Thoracic aorta (tissue), 2 donors: ENCODE measurements at places on chromosomes 5 and 9. TPM values are rescaled to one million over a fixed set of nuclear protein-coding genes. Genes with fewer than 3 reads are reported as not detected.

- no peak for DNase-seq
Observed at GRCh38 chr9:72958485-72959281, 5.8 kb upstream of the ALDH1A1 start.

The SLC30A5 gene
- total RNA-seq = 42.8 TPM

The ZNF658 gene
- total RNA-seq = 4.0 TPM

The IFNA5 gene
- total RNA-seq = 2.5 TPM

The KIF27 gene
- total RNA-seq = 4.3 TPM

DNA sequence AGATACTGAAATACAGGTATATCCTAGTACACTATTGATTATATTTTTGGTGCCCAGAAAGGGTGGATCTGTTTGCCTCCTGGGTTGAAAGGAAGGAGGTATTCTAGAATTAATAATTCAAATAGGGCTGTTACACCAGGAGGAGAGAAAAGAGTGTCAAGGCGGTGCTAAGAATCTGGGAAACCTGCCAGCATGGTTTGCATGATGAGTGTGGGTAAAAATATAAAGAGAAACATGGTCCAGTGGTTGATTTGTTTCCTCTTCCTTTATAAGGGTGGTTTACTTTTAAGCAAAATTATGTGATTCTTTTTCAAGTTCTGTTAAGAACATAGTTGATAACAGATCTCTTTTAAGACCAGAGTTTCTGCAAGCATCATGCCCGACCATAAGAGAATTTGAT is 69.4 kb upstream of the NFIB start:
- DNase-seq = no peak

DNA sequence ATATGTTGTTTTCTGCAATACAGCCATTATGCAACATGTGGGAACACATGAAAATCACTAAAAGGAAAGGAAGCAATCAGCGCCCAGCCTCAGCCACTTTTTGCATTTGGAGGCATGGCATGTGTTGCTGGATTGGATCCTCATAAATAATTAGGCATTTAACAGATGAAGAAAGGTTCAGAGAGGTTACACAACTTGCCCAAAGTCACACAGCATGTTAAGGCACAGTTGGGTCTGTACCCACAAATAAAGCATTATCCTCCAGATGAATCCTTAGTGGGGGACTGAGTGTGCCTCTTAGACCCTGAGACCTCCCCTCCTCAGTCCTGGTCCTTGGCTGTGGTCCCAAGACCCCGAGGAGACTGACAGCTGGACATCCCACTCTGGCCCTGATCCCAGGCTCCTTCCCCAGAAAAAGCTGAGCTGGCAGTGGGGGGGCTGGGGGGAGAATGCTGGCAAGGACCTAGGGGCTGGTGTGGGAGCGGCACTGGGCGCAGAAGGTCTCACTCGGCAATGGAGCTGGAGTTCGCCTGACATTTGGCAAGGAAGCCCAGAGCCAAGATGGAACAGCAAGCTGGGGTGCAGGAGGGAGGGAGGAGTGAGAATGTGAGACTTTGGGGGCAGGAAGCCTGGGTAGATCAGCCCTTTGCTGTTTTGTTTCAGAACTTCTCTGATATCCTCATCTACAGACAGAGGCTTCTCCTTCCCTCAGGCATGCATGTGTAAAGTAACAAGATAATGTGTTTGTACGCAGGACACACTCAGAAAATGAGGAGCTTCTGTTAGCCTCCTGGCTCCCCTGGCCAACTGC is 6.9 kb upstream of the AKNA start:
- no peak for DNase-seq

GRCh38 chr9:81069038-81069795 is 620.1 kb downstream of the TLE1 start:
- DNase-seq = no peak

DNA sequence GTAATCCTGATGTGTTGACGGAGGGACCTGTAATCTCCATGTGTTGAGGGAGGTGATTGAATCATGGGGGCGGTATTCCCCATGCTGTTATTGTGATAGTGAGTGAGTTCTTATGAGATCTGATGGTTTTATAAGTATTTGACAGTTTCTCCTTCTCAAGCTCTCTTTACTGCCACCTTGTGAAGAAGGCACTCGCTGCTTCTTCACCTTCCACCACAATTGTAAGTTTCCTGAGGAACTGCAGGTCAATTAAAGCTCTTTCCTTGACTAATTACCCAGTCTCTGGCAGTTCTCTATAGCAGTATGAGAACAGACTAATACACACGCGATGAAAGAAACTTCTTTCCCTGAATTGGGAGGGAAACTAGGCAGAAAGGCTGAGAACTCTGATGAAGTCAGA is 141.1 kb upstream of the RAD23B start:
- DNase-seq = no peak

The HRH2 gene
- 8.8 TPM for total RNA-seq

DNA sequence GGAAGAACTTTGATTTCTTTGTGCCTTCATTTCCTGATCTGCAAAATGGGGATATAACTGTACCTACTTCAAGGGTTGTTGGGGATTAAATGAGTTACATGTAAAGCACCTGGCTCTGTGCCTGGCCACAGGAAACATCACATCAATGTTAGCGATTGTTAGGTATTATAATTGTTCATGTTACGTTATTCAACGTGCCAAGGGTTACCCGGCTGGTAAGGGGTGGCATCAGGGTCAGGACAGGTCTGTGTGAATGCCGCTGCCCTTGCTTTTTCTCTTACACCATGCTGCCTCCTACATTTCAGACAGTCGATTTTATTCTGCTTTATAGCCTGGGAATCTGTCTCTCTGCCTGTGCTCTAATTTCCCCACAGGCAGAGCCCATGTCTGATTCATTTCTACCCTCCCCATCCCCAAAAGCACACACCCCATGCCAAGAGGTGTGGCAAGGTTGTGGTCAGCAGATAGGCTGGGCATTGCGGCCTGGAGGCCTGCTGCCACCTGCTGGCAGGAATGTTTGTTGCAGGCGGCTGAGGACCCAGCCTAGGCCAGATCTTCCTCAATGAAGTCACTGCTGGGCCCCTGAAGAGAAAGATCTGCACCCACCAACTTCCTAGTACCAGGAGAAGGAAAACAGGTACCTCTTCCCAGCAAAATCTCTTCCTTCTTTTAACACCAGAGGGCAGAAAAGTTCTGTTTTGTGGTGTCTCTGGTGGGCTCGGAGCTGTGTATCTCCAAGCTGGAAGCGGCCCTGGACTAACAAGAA is 5.3 kb downstream of the ANKS6 start:
- peak; percentile 79 for DNase-seq
